ENCODE measurements at places on chromosomes 4 and X. TPM values are rescaled to one million over a fixed set of nuclear protein-coding genes. Genes with fewer than 3 reads are reported as not detected.
A peak's percentile ranks its signal among the peaks of the same experiment; 100 is the strongest.

PITX2 gene
- not detected for total RNA-seq

DNA sequence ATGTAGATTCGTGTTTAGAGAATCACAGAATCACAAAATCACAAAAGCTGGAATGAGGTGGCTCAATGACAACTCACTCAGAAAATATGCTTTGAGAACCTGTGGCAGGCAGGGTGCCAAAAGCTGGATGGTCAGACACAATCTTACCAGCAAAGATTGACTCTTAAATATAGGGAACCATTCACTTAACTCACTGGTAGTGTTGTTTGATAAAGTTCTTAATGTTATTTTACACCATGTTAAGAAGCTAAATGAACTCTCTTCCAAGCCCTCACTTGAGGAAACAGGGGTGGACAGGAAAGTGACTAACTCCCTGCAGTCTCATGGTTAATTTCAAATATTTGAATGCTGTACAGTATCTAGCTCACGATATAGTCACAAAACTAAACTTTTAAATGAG, 5.7 kb upstream of the SCOC start:
- no peak overlapping the region for H3K4me3 ChIP-seq
- no peak for DNase-seq
- no peaks in the 10 kb centered on the region for H3K27me3 ChIP-seq
- no peak overlapping the region for H3K27ac ChIP-seq
- no peaks in the 10 kb centered on the region for H3K36me3 ChIP-seq

DNA sequence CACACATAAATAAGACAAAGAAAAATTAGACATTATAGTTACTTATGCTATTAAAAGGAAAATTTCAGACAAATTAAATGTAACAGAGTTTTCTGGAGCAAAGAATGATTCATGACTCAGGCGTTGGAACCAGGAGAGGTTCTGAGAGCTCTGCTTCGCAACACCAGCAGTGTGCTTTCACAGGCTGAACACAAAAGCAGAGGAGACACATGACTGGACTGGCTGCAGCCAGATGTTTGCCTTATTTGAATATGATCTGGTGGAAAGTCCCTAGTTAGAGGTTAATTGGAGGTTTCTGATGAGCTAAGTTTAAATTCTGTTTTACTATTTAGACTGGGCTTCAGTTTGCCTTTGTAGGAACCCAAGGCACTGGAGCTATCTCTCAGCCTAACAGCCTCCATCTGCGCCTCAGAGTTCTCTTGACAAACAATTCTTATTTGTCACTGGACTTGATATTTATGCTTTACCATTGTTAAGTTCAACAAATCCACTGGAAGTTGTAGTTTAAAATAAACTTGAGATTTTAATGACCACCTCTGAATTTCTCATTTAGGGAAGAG, 16.2 kb downstream of the BOD1L1 start:
- no peaks in the 10 kb centered on the region for H3K4me1 ChIP-seq
- peaks cover 100% of the 10 kb centered on the region for H3K36me3 ChIP-seq
- DNase-seq, result no peak
- no peaks in the 10 kb centered on the region for H3K27me3 ChIP-seq
- no peak overlapping the region for H3K4me3 ChIP-seq
- no peak overlapping the region for H3K27ac ChIP-seq

DNA sequence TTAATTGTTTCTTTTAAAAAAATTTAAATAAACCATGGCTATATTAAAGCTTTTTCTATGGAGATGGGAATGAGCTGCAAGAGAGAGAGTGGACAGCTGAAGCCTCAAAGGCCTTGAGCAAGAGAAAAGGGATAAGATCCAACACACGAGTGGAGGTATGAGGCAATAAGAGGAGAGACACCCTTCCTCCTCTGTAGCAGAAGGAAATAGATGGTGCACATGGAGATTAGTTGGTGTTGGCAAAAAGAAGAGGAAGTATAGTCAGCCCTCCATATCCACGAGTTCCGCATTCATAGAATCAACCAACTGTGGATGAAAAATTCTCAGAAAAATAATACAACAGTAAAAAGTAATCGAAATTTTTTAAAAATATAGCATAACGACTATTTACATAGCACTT, 3.2 kb downstream of the CXorf38 start:
- DNase-seq, result peak; percentile 18
- H3K27me3 ChIP-seq, result no peaks in the 10 kb centered on the region

DNA sequence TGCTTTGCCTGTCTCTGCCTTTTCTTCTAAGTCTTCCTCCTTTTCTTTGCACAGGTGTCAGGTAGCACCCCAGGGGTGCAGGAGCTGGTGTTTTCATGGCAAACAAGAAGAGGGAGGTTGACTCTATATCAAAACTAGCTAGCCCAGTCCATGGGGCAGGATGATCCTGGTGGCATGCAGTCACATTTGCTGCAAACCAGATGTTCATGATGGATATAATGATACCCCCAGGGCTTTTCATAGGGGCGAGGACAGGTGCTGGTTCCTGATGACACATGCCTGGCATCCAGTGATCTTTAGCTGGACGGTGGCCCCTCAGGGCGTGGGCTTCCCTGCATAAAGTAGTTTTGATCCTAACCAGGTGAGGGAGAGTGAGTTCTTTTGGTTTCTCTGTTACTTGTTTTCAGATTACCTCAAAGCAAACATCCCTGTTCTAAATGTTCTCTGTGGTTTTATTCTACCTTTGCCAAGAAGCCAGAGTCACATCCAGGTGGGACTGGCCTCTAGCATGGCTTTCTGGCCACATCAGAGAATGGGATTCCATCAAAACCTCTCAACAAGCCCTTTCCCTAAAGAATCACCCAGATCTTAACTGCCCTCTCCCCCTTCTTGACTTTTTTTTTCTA, 11.2 kb upstream of the UBA6 start:
- H3K27ac ChIP-seq, result no peak overlapping the region
- H3K36me3 ChIP-seq, result no peaks in the 10 kb centered on the region
- H3K27me3 ChIP-seq, result no peaks in the 10 kb centered on the region
- peaks cover 7% of the 10 kb centered on the region for H3K4me1 ChIP-seq
- no peak for DNase-seq

FAM47A gene
- not detected for total RNA-seq

GRCh38 chrX:131854581-131854980, 168.5 kb upstream of the STK26 start:
- H3K4me3 ChIP-seq, result no peak overlapping the region
- H3K27me3 ChIP-seq, result no peaks in the 10 kb centered on the region
- H3K27ac ChIP-seq, result no peak overlapping the region
- H3K36me3 ChIP-seq, result no peaks in the 10 kb centered on the region

- H3K36me3 ChIP-seq, result no peaks in the 10 kb centered on the region
- no peaks in the 10 kb centered on the region for H3K27me3 ChIP-seq
- no peak overlapping the region for H3K27ac ChIP-seq
- H3K4me1 ChIP-seq, result no peaks in the 10 kb centered on the region
- no peak overlapping the region for H3K4me3 ChIP-seq
Measured at GRCh38 chr4:33841120-33841519, 2403.2 kb downstream of the ARAP2 start.

- no peak for DNase-seq
- no peaks in the 10 kb centered on the region for H3K36me3 ChIP-seq
Measured at GRCh38 chr4:177220376-177220775, 89.3 kb upstream of the NEIL3 start.

- no peaks in the 10 kb centered on the region for H3K4me1 ChIP-seq
- DNase-seq, result no peak
- H3K27me3 ChIP-seq, result peaks cover 29% of the 10 kb centered on the region
- H3K4me3 ChIP-seq, result no peak overlapping the region
Measured at GRCh38 chr4:579543-580175, 3.6 kb upstream of the TMEM271 start.

NMU gene
- not detected for total RNA-seq

UGT2B15 gene
- total RNA-seq, result not detected

DNA sequence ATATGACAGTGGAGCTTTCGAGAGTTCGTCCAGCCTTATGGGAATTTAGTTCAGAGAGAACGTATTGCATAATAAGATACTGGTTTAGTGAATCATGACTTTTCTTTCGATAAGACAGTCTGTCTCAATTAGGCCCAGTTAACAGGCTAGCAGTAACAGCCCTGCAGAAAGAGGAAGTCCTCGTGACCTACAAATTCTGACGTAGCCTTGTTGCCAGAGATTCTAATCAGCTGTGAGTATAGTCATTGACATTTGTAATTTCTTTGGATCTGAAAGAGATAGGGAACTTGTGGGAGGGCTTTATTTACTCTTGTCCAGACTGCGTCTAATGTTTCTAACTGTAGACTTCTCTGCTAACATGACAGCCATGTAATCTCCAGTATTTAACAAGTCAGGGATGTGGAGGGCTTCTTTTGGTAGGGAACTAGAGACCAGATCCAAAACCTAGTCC, 15.8 kb downstream of the ART3 start:
- no peak overlapping the region for H3K27ac ChIP-seq
- peak; percentile 52 for DNase-seq
- H3K4me3 ChIP-seq, result no peak overlapping the region

GRCh38 chrX:154809939-154810665, 4.8 kb upstream of the MPP1 start:
- no peak overlapping the region for H3K27ac ChIP-seq
- H3K4me1 ChIP-seq, result no peaks in the 10 kb centered on the region
- no peaks in the 10 kb centered on the region for H3K36me3 ChIP-seq
- no peak for DNase-seq

C4orf51 gene
- total RNA-seq, result not detected

GRCh38 chrX:130343411-130343810, 3.7 kb downstream of the SLC25A14 start:
- H3K36me3 ChIP-seq, result no peaks in the 10 kb centered on the region
- H3K4me1 ChIP-seq, result peaks cover 16% of the 10 kb centered on the region
- no peak overlapping the region for H3K4me3 ChIP-seq
- no peak for DNase-seq
- no peak overlapping the region for H3K27ac ChIP-seq

GRCh38 chrX:9906919-9907318, 60.2 kb upstream of the CLDN34 start:
- H3K36me3 ChIP-seq, result no peaks in the 10 kb centered on the region
- DNase-seq, result no peak
- H3K27ac ChIP-seq, result no peak overlapping the region
- H3K4me1 ChIP-seq, result no peaks in the 10 kb centered on the region
- no peaks in the 10 kb centered on the region for H3K27me3 ChIP-seq

ADGRG2 gene
- total RNA-seq, result 25.0 TPM

DNA sequence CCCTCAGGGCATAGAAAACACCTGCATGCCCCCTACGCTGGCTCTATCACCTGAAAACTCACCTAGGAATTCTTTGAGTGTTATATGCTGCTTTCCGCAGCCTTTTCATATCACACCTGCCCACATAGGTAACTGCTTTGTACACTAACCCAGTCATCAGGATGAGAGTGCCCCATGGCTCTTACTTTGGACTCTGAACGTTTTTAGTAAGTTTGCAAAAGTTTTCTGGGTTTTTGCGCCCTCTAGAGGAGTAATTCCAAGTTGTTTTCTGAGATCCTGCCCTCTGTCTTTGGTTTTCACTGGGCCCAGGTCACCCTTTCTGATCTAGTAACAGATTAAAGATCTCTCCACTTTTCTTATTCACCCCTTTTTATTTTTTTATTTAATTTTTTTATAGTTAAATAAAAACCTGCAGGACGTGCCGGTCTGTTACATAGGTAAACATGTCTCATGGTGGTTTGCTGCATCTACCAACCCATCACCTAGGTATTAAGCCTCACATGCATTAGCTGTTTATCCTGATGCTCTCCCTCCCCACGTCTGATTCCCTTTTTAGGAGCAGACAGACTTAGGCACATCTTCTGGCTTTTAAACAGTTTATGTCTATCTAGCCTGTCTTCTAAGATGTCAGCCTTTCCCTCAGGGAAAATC, 139.2 kb downstream of the NWD2 start:
- H3K4me3 ChIP-seq, result no peak overlapping the region
- H3K27me3 ChIP-seq, result no peaks in the 10 kb centered on the region
- H3K27ac ChIP-seq, result no peak overlapping the region
- H3K36me3 ChIP-seq, result no peaks in the 10 kb centered on the region

CSN1S1 gene
- total RNA-seq, result not detected

DNA sequence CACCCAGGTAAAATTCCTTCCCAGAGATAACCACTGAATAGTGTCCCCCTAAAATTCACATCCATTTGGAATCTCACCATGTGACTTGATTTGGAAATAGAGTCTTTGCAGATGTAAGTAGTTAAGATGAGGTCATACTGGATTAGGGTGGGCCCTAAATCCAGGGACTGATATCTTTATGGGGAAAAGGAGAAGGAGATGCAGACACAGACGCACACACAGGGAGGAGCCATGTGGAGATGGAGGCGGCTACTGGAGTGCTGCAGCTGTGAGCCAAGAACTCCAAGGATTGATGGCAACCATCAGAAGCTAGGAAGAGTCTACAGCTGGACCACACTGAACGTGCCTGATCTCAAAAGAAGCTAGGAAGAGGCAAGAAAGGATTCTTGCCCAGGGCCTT, 96.6 kb upstream of the SRD5A3 start:
- H3K27me3 ChIP-seq, result no peaks in the 10 kb centered on the region
- no peaks in the 10 kb centered on the region for H3K4me1 ChIP-seq

- no peak overlapping the region for H3K4me3 ChIP-seq
- no peaks in the 10 kb centered on the region for H3K4me1 ChIP-seq
Measured at GRCh38 chr4:140330311-140330900, 43.0 kb upstream of the SCOC start.

DNA sequence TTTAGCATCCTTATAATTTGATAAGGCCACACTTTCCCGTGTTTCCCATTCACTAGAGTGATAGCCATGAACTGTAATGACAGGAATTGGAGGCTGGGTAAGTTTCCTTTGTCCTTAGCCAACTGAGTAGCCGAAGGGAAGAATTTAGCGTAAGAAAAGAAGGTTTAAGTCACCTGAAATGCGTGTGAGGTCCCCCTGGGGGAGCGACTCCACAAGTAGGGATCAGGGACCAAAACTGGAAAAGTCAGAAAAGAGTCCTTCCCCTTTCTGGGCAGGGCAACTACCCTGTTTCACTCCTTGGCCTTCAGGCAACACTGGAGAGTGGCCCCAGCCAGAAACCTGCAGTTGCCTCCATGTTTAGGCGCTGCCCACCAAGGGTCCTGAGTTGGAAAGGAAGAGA, 81.6 kb upstream of the MED14 start:
- H3K4me3 ChIP-seq, result no peak overlapping the region
- no peaks in the 10 kb centered on the region for H3K36me3 ChIP-seq
- H3K27ac ChIP-seq, result no peak overlapping the region
- DNase-seq, result no peak
- no peaks in the 10 kb centered on the region for H3K4me1 ChIP-seq

- H3K4me3 ChIP-seq, result no peak overlapping the region
- H3K36me3 ChIP-seq, result no peaks in the 10 kb centered on the region
- no peaks in the 10 kb centered on the region for H3K4me1 ChIP-seq
- H3K27me3 ChIP-seq, result no peaks in the 10 kb centered on the region
- DNase-seq, result no peak
Measured at GRCh38 chrX:120036704-120037103, 40.8 kb downstream of the RHOXF2B start.

TACC3 gene
- total RNA-seq, result 30.9 TPM

PPP1R2C gene
- not detected for total RNA-seq

SULT1E1 gene
- total RNA-seq, result not detected

F9 gene
- not detected for total RNA-seq

SLITRK4 gene
- not detected for total RNA-seq
